SJCRH30 (cell line): ENCODE measurements at places on chromosomes 4 and X. TPM values are rescaled to one million over a fixed set of nuclear protein-coding genes. Genes with fewer than 3 reads are reported as not detected.

Gene TSR2
- total RNA-seq = 27.8 and 29.1 TPM in 2 replicates

Gene SLC16A2
- total RNA-seq = 46.0 and 49.3 TPM in 2 replicates

Gene INTS6L
- total RNA-seq = 12.0 and 13.6 TPM in 2 replicates

Gene EMCN
- 0.30 TPM in 1 of 2 replicates, not detected in the other for total RNA-seq

Gene COX7B2
- total RNA-seq = not detected in 2 replicates

GRCh38 chr4:79413032-79413885 lies 5.2 kb upstream of the GK2 start:
- H3K27ac ChIP-seq = no peak overlapping the region
- no peak overlapping the region for H3K4me3 ChIP-seq
- no peaks in the 10 kb centered on the region for H3K4me1 ChIP-seq
- DNase-seq = no peak
- H3K27me3 ChIP-seq = no peaks in the 10 kb centered on the region
- H3K36me3 ChIP-seq = no peaks in the 10 kb centered on the region

DNA sequence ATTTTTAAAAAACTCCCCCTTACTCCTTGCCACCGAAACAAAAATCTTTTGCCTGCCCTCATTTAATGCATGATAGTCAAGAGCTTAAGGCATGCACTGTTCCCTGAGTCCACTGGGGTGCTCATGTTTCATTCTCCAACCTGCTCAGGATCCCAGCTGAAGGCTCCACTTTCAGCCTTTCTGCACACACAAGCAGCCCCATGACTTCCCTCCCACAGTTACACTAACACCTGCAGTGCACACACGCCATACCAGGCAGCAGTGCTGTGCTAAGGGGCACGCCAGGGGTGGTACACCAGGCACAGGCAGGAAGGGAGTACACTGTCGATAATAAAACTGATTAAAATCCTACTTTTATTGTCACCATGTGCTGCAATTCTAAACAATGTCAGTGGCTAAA lies 385.2 kb downstream of the BMPR1B start:
- no peaks in the 10 kb centered on the region for H3K4me1 ChIP-seq
- DNase-seq = no peak
- H3K27me3 ChIP-seq = no peaks in the 10 kb centered on the region
- no peaks in the 10 kb centered on the region for H3K36me3 ChIP-seq
- no peak overlapping the region for H3K4me3 ChIP-seq

- H3K4me1 ChIP-seq = no peaks in the 10 kb centered on the region
- H3K27me3 ChIP-seq = no peaks in the 10 kb centered on the region
- H3K36me3 ChIP-seq = no peaks in the 10 kb centered on the region
- DNase-seq = no peak
- H3K4me3 ChIP-seq = no peak overlapping the region
Observed at GRCh38 chrX:50871922-50872453, 38.5 kb upstream of the BMP15 start.

DNA sequence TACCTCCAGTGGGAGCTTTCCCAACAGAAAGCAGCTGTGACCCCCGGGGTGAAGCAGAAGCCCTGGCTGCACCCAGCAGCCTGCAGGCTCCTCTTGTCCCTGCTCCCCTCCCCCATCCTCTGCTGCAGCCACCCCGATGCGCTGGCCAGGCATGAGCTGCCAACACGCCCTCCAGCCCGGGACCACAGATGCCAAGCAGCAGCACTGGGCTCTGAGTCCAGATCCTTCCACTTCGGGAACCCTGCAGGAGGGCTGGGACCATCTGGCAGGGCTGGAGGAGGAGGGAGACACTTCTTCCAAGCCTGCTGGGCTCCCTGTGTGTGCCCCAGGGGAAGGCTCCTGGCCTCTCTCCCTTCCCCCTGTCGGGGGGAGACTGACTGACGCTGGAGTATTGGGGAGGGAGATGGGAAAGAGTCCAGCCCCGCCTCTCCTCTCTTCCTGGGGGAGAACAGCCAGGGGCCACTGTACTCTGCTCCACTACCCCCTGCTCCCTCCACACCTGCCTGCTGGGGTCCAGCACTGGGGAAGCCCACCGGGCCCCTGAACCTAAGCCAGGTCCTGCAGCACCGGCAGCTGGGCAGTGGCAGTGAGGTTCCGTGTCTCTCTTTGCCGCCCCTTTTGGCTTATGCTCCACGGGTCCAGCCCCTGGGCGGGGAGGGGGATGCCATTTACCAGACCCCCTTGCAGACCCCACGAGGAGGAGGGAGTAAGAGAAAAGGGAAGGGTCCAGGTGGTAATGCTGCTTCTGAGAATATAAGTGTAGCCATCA lies 55.7 kb downstream of the PPP2R2C start:
- no peaks in the 10 kb centered on the region for H3K36me3 ChIP-seq
- no peaks in the 10 kb centered on the region for H3K4me1 ChIP-seq
- no peak for DNase-seq
- no peak overlapping the region for H3K27ac ChIP-seq
- H3K27me3 ChIP-seq = peaks cover 22% of the 10 kb centered on the region; the same call in 1 of the 2 replicates

DNA sequence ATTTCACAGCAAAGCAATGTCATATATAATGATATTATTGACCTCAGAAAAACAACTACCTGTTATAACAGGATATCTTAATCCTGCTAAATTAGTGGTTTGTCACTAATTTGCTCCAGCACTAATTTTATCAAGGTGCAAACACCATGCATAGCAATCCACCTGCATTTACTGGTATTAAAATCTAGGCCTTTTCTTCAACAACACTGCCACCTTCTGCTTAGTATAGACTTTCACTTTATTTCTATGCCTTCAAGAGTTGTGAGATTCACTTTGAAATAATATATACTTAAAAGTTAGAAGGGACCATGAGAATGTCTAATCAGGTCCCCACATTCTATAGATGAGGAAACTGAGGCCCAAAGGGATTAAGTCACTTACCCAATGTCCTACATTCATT lies 82.1 kb upstream of the IQCM start:
- H3K27ac ChIP-seq = no peak overlapping the region
- DNase-seq = peak; percentile 13
- no peak overlapping the region for H3K4me3 ChIP-seq
- H3K4me1 ChIP-seq = no peaks in the 10 kb centered on the region

DNA sequence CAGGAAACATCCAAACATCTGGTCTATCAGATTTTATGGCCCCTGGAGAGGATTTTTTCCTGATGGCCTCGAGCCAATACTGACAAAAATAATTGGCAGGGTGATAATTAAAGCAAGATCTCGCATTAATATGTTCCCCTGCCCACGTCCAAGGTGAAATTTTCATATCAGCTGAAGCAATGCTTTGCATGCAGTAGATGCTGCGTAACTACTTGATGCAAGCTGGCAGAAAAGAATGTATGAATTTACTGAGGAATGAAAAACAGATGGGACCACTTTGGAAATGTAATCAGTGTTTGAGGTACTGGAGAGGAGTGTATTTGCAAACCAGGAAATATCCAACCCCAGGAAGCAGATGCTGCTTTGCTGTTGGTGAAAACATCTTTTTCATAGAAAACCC lies 36.8 kb upstream of the REST start:
- DNase-seq = no peak
- no peaks in the 10 kb centered on the region for H3K27me3 ChIP-seq
- H3K4me1 ChIP-seq = peaks cover 14% of the 10 kb centered on the region
- peak overlapping the region; percentile 57 for H3K4me3 ChIP-seq
- peak overlapping the region; percentile 92 for H3K27ac ChIP-seq
- no peaks in the 10 kb centered on the region for H3K36me3 ChIP-seq

GRCh38 chr4:11843340-11843739 lies 414.6 kb upstream of the HS3ST1 start:
- H3K36me3 ChIP-seq = no peaks in the 10 kb centered on the region
- H3K4me1 ChIP-seq = no peaks in the 10 kb centered on the region
- H3K27ac ChIP-seq = no peak overlapping the region
- no peak overlapping the region for H3K4me3 ChIP-seq

GRCh38 chrX:69496183-69496582 lies 7.9 kb upstream of the NALF2 start:
- H3K27me3 ChIP-seq = no peaks in the 10 kb centered on the region
- H3K36me3 ChIP-seq = no peaks in the 10 kb centered on the region

DNA sequence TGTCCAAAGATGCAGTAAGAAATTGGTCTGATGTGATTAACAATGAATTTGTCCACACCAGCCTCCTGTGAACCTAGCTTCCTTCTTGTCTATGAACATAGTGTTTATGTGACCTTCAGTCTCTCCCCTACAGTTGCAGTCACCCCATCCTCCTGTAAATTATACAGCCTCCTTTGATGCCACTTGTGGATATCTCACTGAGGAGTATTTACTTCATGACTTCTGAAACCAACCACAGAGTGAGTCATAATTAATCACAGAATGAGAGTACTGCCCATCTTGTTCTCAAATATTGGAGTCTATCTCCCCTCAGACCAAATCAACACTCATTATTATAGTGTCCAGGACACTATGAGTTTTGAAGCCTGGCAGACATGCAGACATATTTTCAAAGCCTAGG lies 27.3 kb upstream of the XAGE2 start:
- no peaks in the 10 kb centered on the region for H3K4me1 ChIP-seq
- no peaks in the 10 kb centered on the region for H3K27me3 ChIP-seq
- H3K36me3 ChIP-seq = no peaks in the 10 kb centered on the region
- DNase-seq = no peak

DNA sequence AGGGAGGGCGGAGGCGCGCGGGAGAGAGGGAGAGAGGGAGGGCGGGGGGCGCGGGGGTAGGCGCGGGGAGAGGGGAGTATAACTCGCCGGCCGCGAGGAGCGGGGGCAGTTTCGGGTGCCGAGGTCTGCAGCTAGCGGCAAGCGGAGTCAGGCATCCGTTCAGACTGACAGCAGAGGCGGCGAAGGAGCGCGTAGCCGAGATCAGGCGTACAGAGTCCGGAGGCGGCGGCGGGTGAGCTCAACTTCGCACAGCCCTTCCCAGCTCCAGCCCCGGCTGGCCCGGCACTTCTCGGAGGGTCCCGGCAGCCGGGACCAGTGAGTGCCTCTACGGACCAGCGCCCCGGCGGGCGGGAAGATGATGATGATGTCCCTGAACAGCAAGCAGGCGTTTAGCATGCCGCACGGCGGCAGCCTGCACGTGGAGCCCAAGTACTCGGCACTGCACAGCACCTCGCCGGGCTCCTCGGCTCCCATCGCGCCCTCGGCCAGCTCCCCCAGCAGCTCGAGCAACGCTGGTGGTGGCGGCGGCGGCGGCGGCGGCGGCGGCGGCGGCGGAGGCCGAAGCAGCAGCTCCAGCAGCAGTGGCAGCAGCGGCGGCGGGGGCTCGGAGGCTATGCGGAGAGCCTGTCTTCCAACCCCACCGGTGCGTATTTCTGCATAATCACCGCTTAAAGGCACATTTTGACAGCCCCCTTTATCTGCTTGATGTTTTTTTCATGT lies at the start of gene POU4F2:
POU4F2 (plus strand) TSS at position 108 of the 720 bp plus-strand sequence; CDS start at position 356, 248 bp downstream.
- no peaks in the 10 kb centered on the region for H3K4me1 ChIP-seq
- H3K27me3 ChIP-seq = no peaks in the 10 kb centered on the region
- H3K27ac ChIP-seq = no peak within 1 kb of the TSS
- peak within 1 kb of the TSS; percentile 55 for H3K4me3 ChIP-seq
- peak; percentile 32 for DNase-seq

DNA sequence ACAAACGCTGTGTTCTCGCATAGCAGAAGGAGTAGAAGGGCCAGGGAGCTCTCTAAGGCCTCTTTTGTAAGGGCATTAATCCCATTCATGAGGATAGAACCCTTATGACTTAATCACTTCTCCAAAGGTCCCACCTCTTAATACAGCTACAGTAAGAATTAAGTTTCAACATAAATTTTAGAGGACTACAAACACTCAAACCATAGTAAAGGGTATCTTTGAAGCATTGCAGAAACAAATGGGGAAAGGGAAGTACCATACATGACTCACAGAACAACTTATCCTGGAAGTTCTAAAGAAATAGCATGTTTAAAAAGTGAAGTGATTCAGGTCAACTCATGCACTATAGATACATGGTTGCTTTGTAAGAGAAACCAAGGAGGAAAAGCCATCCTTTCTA lies 680.8 kb downstream of the RPA4 start:
- H3K4me1 ChIP-seq = no peaks in the 10 kb centered on the region
- H3K36me3 ChIP-seq = no peaks in the 10 kb centered on the region
- H3K4me3 ChIP-seq = no peak overlapping the region
- no peak overlapping the region for H3K27ac ChIP-seq
- no peak for DNase-seq

- no peak for DNase-seq
- H3K4me3 ChIP-seq = no peak overlapping the region
- H3K4me1 ChIP-seq = peaks cover 12% of the 10 kb centered on the region
Observed at GRCh38 chr4:139562067-139562684, 6.2 kb upstream of the SETD7 start.

DNA sequence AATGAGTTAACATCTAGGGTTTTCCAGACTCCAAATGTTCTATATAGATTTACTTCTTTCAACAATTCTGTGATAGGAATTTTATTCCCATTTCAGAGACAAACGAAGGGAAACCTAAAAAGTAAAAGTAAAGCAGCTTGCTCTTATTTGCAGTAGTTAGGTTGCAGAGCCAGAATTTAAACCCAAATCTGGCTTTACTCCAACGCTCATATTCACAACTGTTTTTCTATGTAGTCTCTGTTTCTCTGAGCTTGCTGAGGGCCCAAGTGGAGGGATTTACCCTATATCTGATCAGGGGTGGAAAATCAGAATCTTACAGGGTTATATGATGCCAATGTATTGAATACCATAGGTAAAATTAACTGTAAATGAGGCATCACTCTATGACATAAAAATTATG lies 599.1 kb upstream of the GRIA3 start:
- no peak for DNase-seq
- no peak overlapping the region for H3K27ac ChIP-seq
- H3K4me1 ChIP-seq = peaks cover 4% of the 10 kb centered on the region
- H3K36me3 ChIP-seq = no peaks in the 10 kb centered on the region
- H3K4me3 ChIP-seq = no peak overlapping the region

DNA sequence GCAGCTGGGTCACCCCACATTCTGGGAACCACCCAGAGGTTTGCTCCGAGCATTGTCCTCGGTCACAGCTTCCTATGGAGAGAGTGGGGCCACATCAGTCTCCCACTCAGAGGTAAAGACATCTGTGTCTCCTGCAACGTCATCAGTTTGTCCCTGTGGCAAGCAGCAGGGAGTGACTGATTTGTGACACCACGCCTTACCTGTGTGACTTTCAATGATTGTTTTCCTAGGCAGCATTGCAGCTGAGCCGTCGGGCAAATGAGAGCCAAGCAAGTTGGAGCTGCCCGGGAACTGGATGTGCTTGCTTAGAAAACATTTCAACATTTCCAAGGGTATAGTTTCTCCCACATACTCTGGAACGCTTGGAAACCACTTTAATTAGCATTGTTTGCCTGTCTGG lies 29.7 kb upstream of the HELT start:
- no peak overlapping the region for H3K27ac ChIP-seq
- no peaks in the 10 kb centered on the region for H3K27me3 ChIP-seq
- DNase-seq = no peak
- no peak overlapping the region for H3K4me3 ChIP-seq
- H3K4me1 ChIP-seq = no peaks in the 10 kb centered on the region

DNA sequence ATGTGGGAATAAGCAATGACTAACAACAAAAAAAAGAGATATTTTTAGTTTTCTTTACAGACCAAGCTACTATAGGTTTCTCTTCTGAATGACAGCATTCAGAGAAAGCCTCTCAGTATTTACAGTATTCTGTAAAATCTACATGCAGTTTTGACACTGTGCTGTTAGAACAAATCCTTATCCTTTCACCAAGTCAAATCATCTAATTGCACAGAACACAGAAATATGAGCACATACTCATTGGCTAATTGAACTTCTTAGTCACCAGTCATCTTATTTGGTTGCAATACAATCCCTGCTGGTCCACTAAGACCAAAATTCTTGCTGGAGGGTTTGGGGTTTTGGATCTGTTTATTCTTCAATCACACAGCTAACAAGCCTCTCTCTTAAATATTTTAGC lies 5.7 kb downstream of the ACOT9 start:
- H3K36me3 ChIP-seq = peaks cover 11% of the 10 kb centered on the region
- H3K4me1 ChIP-seq = no peaks in the 10 kb centered on the region
- no peak for DNase-seq
- no peaks in the 10 kb centered on the region for H3K27me3 ChIP-seq
- H3K27ac ChIP-seq = no peak overlapping the region
- no peak overlapping the region for H3K4me3 ChIP-seq

GRCh38 chr4:47598320-47598719 lies 113.2 kb downstream of the ATP10D start:
- H3K4me1 ChIP-seq = no peaks in the 10 kb centered on the region
- H3K27me3 ChIP-seq = no peaks in the 10 kb centered on the region
- H3K4me3 ChIP-seq = no peak overlapping the region
- H3K27ac ChIP-seq = no peak overlapping the region
